ENCODE measurements at places on chromosomes 3 and 15.

- DNase-seq = no peak
These were observed 10.4 kb downstream of the SLC28A1 start for GRCh38 chr15:84894736-84895425.

- DNase-seq = no peak
These were observed 30.3 kb upstream of the SETD2 start for GRCh38 chr3:47193871-47194859.

DNA sequence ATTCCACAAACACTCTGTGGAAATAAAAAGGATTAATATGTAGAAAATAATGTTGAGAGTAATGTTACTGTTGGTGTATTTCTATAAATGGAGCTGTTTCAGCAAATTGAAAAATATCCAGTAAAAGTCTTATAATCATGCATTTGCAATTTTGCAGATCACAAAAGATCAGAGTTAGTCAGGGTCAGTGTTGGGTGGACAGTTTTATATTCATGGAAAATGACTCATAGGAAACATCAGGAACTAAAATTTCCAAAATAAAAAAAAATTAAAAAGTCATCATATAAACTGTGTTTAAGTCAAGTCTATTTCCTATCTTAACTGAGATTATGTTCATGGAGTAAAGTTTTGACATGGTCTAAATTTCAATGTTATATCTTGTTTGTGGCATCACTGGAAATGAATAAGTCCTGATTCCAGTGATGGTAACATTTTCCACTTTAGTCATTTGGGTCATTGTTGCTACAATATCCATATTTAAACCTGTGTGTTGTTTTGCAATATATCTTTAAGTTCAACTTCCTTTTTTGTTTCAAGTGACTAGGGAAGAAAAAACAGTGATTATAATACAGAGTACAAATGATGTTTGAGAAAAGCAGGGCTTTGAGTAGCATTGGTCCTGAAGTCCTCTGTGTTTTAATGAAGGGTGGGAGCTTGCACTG, 37.8 kb downstream of the MITF start:
- no peak for DNase-seq

- peak; percentile 14 for DNase-seq
These were observed 212.5 kb downstream of the OSBPL10 start for GRCh38 chr3:31768479-31769125.

DNA sequence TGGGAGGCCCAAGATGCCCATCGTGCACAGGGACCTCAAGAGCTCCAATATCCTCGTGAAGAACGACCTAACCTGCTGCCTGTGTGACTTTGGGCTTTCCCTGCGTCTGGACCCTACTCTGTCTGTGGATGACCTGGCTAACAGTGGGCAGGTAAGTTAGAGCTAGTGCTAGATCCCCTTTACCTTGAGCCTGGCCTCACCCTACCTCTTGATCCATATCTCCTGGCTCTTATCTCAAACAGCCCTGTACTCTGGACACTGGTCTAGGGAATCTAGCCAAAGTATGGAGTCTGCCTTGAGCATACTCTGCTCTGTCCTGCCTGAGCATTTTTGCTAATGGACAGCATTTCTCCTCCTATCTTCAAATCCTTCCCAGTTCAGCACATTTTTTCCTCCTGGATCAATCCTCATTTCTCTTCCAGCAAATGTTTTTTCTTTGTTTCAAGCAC, 65.9 kb downstream of the TGFBR2 start:
- DNase-seq = no peak

DNA sequence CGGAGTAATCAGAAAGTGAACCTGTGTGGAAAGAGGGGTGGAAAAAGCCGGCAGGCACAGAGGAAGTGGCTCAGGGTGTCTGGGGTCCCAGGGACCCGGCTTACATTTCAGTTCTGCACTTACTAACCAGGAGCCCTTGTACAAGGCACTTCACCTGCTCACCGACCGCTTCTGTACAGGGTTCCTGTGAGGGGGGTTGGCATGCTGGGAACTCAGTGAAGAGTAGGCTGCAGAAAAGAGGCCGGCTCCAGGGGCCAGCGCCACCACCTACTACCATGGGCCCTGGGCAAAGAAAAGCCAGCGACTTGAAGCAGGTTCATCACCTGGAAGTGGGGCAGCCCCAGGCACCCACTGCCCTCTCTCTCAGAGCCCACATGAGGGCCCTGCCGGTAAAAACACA, 6.2 kb downstream of the STIMATE start:
- DNase-seq = peak; percentile 14
